ENCODE measurements at places on chromosomes 5 and 9.

GRCh38 chr5:143740956-143741355 lies 71.0 kb upstream of the HMHB1 start:
- no peak for DNase-seq

GRCh38 chr5:163943546-163943945 lies 438.1 kb downstream of the MAT2B start:
- DNase-seq = peak; percentile 4

DNA sequence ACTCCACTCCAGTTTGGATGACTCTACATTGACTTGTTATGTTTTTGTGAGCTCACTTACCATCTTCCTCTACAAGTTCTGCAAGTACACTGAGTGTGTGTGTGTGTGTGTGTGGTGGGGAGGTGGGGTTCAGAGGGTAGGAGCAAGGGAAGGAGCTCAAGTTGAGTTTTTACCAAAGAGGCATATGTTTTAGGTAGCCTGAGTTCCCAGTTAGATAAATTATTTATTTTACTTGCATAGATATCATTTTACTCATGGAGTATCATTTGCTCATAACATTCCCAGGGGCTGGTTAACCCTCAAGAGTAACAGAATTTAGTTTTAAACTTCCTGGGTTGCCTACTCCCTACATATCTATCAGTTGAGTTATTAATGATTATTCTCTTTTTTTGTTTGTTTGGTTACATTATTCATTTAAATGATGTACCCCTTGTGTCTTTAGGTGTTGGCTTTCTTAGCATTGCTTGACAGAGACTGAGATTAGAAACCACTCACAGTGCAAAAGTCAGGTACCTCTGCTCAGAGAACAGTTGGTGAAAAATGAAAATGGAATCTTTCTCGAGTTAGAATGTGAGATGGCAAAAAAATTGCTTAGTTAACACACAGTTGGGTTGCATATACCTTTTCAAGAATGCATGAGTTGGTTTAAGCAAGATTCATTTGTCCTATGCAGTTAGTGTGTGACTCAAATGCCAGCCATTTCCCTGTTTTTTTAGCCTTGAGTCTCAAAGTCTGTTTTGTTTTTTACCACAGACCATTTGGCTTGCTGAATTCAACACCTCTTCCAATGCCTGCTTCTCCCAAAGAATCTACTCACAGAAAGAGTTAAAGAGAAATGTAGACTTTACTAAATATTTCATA lies 29.2 kb downstream of the TNFSF8 start:
- DNase-seq = no peak

GRCh38 chr9:37200433-37201005 lies 80.1 kb downstream of the ZCCHC7 start:
- DNase-seq = no peak

- DNase-seq = no peak
These were observed 951.1 kb upstream of the NUDT12 start for GRCh38 chr5:104513640-104514072.

DNA sequence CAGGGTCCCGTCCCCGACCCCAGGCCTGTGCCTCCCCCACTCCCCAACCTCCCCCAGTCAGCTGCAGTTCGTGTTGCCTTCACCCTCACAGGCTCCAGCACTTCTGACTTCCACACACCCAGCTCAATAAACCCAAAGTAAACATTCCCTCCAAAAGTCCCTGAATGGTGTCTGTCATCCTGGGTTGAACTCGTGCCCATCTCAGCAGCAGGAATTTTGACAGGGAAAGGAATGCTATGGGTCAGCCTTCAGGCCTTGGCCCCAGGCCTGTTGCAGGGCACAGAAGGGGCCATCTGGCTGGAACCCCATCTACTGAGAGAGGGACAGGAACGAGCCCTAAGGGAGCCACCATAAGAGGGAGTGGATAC lies 29.6 kb upstream of the CNOT6 start:
- no peak for DNase-seq

DNA sequence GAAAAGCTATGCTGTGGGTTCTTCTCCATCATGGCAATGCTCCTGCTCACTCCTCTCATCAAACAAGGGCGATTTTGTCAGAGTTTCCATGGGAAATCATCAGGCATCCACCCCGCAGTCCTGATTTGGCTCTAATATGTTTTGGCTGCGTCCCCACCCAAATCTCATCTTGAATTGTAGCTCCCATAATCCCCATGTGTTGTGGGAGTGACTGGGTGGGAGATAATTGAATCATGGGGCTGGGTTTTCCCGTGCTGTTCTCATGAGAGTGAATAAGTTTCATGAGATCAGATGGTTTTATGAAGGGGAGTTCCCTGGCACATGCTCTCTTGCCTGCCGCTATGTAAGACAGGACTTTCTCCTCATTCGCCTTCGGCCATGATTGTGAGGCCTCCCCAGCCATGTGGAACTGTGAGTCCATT lies 163.8 kb downstream of the GADD45G start:
- DNase-seq = no peak

- no peak for DNase-seq
These were observed 137.5 kb downstream of the CPLANE1 start for GRCh38 chr5:37111426-37112382.

GRCh38 chr5:55720188-55720703 lies 8.1 kb upstream of the SLC38A9 start:
- no peak for DNase-seq

- DNase-seq = no peak
These were observed 43.5 kb downstream of the SARDH start for GRCh38 chr9:133694686-133695085.

Measured in stromal cell of bone marrow (primary cell).